Liver (tissue), 10 donors: ENCODE measurements at places on chromosomes 1 and 21. TPM values are rescaled to one million over a fixed set of nuclear protein-coding genes. Genes with fewer than 3 reads are reported as not detected.

The MX2 gene
- total RNA-seq, result 4.7 TPM

- no peak for DNase-seq
Observed at GRCh38 chr1:71582673-71583072, 501.8 kb upstream of the ZRANB2 start.

- peak; percentile 36 for DNase-seq
Observed at GRCh38 chr1:63774617-63775417, 1.0 kb downstream of the ROR1 start.

The RPS27 gene
- total RNA-seq, result 1,886 TPM

The FLG2 gene
- total RNA-seq, result not detected

GRCh38 chr21:41216486-41216885 lies 48.5 kb downstream of the BACE2 start:
- DNase-seq, result no peak

GRCh38 chr1:17297991-17298390 lies 10.0 kb upstream of the PADI4 start:
- DNase-seq, result no peak

DNA sequence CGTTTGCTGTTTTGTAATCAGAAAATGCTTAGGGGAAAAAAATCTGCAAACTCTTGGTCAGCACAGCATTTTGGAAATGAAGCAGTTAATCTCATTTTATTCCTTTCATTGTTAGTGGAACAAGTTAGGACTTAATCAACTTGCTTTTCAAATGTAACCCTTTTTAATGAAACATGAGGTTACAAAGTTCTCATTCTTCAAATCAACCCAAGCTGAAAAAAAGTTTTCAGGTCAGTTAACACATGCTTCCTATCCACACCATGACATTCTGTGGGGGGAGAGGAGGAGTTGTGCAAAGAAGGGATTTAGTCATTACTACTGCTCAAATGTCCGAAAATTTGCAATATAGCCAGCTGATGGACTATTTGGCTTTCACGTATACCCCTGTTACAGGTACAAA lies 283.2 kb upstream of the LYPLAL1 start:
- no peak for DNase-seq

DNA sequence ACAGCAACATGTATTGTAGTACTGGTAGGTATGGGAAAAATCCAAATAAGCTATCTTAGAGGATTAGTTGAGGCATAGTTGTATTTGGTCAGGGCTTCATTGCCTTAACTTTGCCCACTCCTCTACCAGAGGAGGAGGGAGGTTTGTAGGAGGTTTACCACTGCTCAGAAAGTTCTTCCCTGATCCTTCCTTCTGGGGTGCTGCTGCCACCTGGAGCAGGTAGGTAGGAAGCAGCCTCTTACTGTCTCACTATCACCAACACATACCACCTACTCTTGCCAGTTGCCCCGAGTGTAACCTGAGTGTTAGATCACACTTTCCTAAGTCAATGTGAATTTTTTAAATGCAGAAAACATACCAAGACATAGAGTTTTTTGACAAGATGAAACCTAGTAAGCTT lies 24.1 kb upstream of the ZSWIM5 start:
- DNase-seq, result no peak

- no peak for DNase-seq
Observed at GRCh38 chr1:60888126-60888525, 194.2 kb upstream of the NFIA start.
